Activated CD8-positive, alpha-beta memory T cell treated with anti-CD3 and anti-CD28 coated beads, Interleukin-2, amount 10 ng/mL, durations not matched to agents 7 days and 5 days (primary cell): ENCODE measurements at places on chromosomes 16 and 17.
A peak's percentile ranks its signal among the peaks of the same experiment; 100 is the strongest.

DNA sequence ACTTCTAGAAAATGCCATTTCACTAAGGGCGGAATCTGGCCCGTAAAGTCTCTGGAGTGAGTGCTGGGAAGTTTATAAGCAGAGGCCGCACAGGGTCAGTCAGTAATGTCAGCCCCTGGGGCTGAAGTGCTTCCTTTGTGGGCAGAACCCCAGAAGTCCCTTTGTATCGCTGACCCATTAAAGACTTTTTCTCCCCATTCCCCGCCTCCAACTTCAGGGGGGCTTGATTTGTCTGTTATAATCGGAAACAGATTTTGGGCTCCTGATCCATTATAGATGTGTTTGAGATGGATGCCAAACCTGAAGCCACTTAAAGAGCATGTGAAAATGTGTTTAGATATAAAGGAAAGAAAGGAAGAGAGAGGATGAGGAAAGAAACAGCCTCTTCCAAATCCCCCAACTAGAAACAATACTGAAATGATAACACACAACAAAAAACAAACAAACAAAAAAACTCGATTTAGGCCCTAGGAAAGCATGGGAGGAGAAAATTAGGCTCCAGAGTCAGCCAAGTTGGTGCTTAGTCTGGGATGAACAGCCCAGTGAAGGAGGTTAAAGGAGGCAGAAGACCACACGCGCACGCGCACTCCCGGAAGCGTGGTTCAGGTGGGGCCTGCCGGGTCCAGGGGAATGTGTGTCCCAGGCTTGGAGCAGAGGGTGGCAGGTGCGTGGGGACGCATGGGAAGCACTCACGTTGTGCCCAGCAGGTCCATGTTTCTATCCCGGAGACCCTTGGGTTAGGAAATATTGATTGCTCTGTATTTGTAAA lies 27.1 kb downstream of the MSI2 start:
- no peak for DNase-seq

- peak; percentile 30 for DNase-seq
Measured at GRCh38 chr17:77722366-77722765, 236.1 kb upstream of the TNRC6C start.

DNA sequence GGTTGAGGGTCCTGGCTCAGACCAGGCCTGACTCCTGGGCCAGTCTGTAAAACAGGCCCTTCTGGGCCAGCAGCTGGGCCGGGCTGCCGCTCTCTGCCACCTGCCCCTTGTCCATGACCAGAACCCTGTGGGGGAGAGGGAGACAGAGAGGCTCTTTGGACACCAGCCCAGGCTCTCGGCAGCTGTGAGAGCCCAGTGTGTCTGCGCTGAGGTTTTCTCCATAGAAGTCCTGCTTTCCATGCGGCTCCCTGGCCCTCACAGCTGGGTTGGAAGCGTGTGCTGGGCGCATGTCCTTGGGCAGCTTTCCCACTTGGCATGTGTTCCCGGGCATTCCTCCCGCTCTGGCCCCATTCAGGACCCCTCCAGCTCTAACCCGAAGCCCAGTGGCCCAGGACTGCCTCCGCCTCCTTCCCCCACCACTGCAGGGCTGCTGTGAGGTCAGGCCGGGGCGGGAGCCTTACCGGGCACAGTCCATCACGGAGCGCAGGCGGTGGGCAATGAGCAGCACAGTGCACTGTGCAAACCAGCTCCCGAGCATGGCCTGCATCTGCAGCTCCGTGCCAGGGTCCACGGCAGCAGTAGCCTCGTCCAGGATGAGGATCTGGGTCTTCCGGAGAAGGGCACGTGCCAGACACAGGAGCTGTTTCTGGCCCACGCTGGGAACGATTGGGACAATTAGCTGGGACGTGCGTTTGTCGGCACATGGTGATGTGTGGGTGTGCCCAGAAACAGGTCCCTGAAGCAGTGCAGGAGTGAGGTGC lies 73.0 kb downstream of the ABCC6 start:
- DNase-seq, result no peak

GRCh38 chr16:75053791-75054555 lies 55.1 kb downstream of the ZNRF1 start:
- DNase-seq, result no peak

DNA sequence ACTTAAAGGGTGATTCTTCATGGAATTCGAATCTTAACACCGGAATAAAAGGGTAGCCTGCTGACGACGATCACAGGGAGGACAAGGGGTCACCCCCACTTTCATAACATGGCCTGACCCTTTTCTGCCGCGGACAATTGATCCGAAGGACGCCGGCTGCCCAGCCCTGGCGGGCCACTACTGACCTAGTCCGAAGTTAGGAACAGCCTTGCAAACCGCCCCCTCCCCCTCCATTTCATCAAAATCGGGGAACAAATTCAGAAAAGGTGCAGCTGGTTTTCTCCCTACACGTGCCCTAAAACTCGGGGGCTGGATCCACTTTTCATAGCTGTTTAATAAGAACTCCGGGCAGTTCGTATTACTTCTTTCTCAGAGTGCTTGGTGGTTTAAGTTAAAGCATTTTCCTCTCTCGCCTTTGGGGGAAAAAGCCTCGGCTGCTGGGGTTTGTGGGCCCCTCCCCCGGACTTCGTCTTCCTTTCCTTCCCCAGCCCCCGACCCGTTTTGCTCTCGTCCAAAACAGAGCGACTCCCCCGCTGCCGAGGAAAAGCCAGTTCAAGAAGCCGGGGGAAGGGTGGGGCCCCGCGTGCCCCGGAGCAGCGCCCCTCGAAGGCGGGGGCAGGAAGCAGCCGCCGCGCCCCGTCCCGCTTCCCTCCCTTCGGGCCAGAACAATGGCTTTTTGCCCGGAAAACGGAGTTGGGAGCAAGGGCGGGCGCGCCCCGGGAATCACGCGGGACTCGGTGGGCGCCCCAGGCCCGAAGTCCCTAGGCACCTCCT lies 641 bp upstream of the CBX2 start:
- DNase-seq, result peak; percentile 61

- no peak for DNase-seq
Measured at GRCh38 chr17:46090871-46091270, 91.8 kb downstream of the STH start.

DNA sequence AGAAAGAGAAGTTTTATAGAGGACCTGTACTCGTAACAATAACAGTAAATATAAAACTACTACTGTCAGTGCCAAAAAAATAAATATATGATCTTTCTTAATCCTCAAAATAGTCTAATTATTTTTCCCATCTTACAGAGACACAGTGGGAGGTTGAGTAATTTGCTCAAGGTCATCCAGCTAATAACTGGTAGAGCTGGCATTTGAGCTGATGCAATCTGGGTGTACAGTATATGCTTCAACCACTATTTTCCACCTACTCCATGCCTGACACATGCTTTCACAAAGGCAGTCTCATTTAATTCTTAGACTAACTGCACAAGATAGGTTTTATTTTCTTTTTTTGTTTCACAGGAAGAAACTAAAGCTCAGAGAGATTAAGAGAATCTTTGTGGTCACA lies 33.6 kb downstream of the PIGL start:
- DNase-seq, result no peak

DNA sequence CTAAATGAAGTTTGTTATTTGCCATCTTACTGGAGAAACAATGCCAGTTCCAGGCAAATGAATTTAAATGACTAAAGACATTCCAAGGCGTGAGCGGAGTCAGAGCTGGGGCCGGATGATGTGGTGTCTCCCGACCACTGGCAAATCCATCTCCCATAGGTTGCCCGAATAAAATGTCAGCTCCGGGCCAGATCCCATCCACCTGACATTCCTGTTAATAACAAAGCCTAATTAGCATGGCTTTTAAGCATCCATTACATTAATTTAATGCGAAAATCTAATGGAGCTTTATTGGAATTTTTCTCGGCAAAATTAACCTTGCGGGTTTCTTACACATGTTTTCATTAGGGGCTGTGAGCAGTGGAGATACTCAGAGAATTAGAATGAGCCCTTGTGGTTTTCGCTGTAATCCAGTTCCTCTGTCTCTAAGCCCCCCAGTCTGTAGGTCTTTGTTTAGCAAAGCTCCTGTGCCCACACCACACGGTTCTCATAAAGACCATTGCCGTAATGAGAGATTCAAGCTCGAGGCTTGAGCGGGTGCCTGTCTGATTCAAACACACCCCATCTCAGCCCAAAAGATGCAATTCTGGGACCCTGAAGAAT lies 123.3 kb downstream of the CCT6B start:
- DNase-seq, result no peak

- no peak for DNase-seq
Measured at GRCh38 chr17:50266384-50267073, 7.7 kb upstream of the TMEM92 start.

DNA sequence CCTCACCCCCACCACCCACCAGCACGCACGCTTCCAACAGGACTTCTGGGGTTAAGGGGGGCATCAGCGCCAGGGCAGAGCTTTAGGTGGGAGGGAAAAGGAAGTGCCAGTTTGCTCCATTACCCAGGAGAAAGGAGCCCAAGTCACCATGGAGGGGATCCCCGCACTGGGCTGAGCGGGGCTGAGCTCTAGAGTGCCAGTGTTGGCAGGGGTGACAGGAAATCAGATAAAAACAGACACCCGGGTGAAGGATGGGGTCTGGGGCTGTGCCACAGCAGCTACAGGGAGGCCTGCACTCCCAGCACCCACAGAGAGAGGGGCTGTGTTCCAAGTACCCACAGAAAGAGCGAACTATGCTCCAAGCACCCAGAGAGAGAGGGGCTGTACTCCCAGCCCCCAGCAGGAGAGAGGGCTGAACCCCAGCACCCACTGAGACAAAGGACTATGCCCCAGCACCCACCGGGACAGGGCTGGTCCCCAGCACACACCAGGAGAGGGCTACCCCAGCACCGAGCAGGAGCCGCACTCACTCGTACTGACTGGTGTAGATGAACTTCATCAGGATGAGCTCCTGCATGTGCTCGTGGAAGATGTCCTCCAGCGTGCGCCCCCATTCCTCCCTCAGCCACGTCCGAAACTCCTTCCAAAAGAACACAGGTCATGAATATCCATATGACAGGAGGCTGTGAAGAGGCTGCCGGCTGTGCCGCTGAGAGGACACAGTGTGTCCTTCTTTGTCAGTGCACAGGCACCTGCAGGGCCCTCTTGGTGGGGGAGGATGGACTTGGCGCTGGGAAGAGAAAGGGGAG lies 18.6 kb upstream of the C16orf95 start:
- no peak for DNase-seq

DNA sequence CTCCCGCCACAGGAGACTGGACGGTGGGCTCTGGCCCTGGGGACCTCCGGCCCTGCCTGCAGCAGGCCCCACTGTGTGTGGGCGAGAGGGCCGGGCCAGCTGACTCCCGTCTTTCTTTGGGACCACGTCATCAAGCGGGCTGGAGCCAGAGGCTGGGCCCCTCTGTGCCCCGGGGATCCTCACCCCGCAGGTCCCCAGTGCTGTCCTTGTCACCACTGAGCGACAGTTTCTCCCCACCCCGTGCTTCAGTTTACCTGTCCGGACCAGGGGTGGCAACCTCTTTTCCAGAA lies 181.9 kb upstream of the ZNF469 start:
- DNase-seq, result no peak

DNA sequence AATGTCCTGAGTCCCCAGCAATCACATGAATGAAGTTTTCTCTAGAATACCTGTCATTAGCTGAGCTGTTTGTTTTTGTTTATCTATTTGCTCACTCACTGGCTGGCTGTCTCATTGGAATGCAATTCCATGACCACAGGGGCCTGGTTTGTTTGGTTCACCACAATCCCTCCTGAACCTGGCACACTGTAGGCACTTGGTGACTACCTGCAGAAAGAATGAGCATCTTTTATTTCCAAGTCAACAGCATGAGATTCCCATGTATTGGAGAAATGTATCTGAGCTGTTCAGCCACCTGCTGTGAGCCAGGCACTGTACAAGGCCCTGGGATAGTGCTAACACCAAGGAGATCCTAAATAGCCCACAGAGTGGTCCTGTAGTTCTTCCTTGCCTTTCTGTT lies 345.1 kb downstream of the XYLT1 start:
- DNase-seq, result no peak

- DNase-seq, result no peak
Measured at GRCh38 chr16:10959161-10959560, 14.8 kb downstream of the CLEC16A start.

- no peak for DNase-seq
Measured at GRCh38 chr17:37065486-37066321, 117.0 kb downstream of the AATF start.

- DNase-seq, result no peak
Measured at GRCh38 chr17:18324140-18325050, 9.3 kb downstream of the SMCR8 start.

DNA sequence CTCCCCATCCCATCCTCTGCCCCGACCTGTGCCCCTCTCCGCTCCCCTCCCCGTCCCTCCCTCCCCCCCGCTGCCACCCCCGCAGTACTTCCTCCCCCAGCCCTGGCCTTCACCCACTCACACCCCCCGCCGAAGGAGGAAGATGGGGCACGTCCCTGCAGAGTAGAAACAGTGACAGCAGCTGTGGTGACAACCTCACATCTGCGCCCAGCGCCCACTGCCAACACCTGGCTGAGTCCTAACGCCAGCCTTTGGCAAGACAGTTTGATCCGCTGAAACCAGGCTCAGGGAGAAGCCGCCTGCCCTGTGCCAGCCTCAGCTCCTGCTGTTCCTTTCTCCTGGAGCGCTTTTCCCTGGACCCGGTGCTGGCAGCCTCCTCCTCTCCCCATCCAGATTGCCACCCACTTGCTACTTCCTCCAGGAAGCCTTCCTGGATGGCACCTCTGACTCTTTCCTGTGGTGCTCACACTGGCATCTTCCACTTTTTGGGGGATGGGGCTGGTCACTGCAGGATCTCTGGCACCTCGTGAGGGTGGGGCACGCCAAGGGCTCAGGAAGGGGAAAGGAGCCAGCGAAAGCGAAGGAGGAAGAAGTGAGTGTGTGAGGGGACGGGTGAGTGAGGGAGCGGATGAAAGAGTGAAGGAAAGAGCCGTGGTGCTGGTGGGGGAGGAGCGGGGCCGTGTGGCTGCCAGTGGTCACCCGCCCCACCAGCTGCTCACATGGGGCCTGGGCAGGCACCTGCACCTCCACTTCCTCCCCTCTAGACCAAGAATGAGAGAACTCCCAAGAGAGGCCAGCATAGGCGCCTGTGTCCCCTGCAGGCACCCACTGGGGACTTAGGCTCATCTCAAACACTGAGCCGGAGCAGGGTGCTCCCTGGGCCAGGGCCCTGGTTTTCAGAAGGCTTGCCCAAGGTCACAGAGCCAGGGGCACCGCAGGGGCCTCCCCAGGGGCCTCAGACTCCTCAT lies 27.0 kb downstream of the ZFPM1 start:
- DNase-seq, result no peak

DNA sequence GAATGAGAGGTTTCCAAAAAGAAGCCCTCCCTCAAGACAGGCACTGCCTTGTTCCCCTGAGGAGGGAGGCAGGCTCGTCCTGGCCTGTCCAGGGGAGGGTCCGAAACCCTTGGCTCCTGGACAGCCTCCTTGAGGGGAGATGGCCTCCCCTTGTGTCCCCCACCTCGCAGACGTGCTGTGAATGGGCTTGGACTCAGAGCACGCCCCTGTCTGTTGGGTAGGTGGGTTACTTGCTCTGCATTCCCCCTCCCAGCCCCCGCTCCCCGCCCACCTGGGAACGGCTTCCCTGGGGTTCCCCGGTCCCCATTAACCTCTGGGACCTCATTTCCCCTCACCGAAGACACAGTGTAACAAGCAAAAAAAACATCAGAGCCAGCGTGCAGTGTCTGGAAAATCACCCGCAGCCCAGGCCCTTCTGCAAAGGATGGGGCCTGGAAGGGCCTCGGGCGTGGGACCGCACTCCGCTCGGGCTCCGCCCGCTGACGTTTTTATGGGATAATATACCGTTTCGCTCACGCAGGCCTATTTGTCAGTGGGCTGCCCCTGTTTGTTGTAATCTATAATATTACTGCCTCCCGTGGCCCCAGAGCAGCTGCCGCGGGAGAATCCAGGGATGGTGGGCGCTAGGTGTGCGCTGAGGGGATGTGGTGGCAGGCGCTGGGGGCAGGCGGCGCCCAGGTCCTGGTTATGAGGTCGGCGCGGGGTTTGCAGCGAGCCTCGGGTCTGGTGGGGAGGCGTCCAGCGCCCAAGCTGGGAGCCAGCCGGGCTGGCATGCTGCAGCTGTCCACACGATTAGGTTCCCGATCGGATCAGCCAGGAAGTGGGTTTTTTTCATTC lies 11.1 kb downstream of the BAHCC1 start:
- DNase-seq, result no peak
